ENCODE measurements at places on chromosomes 12 and 14.
A peak's percentile ranks its signal among the peaks of the same experiment; 100 is the strongest.

GRCh38 chr14:89750281-89750755 is 204.2 kb downstream of the EFCAB11 start:
- DNase-seq = peak; percentile 12

DNA sequence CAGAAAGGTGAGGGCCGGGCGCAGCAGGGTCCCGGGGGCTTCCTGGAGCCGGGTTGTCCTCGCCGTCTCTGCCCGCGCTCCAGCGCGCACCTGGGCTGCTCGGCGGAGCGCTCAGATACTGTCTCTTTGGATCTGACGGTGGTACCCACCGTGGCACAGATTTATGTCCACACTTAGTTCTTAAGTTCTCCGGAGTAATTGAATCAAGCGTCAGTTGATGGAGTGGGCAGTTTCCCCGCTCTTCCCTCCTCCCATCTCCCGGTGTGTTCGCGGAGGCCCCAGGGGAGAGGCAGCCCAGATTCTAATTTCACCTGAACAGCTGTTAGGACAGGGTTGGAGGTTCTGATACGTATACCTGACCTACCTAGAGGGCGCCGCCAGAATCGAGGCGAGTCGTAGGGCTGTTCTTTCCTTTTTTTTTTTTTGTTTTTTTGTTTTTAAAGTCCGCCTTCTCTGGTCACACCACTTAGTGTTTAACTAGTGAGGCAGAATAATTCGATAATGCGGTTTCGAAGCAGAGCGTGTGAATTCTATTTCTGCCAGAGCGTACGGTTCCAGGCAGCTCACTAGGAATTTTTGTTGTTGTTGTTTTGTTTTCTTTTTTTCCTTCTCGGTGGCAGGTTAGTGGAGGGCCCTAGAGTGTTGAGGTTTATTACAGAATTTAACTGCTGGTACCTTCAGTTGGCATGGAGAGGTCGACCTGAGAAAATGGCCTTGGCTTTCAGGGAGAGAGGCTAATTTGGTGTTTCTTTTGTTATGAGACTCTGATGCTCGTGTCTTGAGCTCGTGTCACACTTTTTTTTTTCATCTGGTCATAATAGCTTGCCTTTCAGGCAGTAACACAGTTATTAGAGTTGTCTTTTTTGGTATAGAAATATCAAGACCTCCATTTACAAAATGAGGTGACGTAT is 22.3 kb upstream of the GNS start:
- no peak for DNase-seq

DNA sequence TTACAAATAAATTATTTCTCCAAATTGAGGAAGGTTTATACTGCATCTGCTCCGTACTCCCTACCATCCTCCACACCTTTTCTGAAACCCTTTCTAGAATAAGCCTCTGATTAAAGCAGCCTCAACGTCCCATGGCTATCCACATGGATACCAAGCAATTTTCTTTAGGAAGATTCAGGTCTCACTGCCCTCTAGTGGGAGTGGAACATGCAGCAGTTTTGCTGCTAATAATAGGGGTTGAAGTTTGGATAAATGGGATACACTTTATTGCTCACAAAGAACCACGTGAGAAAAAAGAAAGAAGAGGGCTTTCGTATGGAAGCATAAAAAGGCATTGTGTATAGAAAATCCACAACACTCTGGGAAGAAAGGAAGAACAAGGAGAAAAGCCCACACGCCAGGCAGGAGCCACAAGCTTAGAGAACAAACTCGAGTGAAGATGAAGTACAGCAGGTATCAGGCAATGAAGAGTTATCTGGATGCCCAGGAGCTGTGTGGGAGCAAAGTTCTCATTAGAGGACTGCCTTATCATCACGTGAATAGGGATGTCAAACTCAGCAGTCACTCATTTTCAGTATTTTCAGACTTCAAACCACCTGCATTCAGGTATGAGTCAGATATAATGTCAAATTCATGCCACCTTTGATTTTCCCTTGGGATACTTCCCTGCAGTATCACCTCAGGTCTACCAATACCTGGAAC is 45.8 kb downstream of the CCER1 start:
- peak; percentile 45 for DNase-seq

GRCh38 chr12:89661706-89662330 is 46.8 kb downstream of the ATP2B1 start:
- no peak for DNase-seq

DNA sequence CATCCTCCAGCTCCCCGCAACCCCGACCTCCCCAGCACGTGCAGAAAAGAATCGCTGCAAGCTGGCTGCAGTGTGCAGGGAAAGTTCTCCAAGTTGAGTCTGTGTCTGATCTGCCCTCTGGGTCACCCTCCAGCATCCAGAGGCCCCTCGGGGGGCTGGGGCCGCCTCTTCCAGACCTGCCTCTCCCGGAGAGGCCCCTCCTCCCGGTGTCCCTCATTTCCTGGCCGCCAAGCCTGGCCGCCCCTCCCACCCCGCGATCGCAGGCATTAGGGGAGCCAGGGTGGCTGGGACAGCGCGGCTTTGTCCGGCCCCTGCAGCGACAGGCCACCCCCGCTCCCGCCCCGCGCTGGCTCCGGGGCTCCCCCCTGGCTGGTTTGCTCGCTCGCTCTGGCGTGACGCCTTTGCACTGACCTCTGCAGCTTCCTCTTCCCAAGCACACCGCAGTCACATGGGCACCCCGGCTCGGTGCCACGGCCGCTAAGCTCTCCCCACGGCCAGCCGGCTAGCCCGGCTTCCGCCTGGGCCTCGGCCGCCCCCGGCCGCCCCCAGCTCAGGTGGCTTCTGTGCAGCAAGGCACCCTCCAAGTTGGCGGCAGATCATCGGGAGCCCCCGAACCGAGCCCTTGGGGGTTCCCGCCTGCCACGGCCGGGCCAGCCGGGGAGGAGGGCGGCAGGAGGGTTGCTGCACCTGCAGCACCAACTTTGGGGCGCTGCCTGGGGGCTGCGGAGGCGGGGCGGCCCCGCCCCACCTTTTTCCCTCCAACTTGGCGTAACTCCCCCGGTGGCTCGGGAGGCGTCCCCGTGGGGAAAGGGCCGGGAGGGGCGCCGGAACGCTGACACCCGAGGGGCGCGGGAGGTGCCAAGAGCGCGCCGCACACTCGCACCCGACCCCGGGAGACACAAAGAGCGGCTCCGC is 43.7 kb downstream of the KDM2B start:
- peak; percentile 70 for DNase-seq

DNA sequence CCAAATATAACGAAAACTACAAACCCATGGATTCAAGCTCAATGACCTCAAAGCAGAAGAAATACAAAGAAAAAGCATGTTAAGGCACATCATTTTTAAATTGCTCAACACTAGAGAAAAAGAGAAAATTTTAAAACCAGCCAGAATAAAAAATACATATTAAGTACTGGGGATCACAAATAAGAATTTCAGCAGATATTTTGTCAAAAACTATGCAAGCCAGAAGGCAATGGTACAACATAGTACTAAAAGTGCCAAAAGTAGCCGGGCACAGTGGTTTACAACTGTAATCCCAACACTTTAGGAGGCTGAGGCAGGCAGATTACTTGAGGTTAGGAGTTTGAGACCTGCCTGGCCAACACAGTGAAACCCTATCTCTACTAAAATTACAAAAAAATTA is 10.2 kb downstream of the SGPP1 start:
- peak; percentile 22 for DNase-seq

DNA sequence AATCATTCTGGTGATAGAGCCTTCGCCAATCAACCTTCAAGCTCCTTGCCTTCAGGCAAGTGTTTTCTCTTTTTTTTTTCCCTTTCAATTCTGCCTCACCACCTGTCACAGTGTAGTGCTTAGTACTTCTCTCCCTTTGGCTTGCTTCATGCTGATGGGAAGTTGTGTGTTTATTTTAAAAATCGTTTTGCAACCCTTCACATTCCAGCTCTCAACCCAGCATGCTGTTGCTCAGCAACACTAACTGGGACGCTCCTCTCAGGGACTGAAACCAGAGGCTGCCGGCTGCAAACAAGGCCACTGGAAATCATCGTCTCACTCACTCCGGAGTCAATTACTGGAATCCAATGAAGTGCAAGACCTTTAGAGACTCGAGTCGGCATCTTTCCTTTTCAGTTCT is 342.7 kb downstream of the PRKD1 start:
- peak; percentile 81 for DNase-seq

GRCh38 chr12:130460611-130461446 is 123.1 kb downstream of the PIWIL1 start:
- DNase-seq = no peak

GRCh38 chr12:3365463-3366411 is 125.3 kb upstream of the PRMT8 start:
- DNase-seq = peak; percentile 15

DNA sequence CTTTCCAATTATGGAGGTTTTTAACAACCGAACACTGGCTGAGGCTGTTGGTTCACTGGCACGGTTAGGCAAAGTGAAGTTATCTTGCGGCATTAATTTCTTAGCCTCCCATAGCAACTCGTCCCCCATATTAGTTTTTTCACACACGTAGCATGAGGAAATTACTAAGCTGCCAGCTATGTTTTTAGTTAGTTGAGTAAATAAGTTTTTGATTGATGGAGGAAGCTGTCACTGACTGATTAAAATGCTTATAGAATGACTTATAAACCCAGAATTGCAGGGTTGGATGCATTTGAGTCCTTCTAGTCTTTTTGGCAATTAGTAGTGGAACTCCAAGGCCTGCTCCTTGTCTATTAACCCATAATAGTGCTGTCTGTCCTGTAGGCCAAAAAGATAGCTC is 97.1 kb downstream of the ALG10 start:
- no peak for DNase-seq

DNA sequence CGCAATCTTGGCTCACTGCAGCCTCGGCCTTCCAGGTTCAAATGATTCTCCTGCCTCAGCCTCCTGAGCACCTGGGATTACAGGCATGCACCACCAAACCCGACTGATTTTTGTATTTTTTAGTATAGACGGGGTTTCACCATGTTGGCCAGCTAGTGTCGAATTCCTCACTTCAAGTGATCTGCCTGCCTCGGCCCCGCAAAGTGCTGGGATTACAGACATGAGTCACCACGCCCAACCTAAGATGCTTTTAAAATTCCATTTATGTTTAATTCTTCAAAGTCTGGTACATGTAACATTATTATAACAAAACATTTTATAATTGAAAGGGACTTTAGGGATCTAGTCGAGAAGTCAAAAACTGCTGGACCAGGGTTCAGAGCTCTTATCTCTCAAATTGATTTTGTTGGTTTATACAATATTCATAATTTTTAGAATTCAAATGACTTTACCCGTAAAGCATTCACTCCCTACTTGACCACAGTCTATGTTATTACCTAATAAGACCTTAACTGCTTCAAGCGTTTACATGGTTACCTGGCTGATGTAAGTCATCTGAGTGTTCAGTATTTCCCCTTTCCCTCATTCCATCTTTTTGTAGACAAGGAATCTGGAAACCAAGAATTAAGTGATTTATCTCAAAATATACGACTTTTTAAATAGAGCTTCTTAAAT is 28.2 kb downstream of the RAP1B start:
- DNase-seq = no peak

DNA sequence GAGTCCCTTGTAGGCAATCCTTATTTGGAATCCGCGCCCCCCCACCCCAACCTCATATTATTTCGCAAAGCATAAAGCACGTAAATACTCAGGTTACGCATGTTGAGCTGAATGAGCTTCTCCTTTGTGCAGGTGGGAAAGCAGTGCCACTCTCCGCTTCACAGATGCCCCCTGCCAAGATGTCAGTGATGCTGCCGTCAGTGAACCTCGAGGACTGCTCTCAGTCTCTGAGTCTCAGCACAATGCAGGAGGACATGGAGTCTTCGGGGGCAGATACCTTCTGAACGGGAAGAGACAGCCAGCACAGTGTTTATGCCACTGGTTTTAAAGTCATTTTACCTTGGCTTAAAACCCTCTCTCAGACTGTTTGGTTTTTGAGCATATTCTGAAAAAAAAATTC is 90.1 kb upstream of the DACT1 start:
- DNase-seq = no peak

- DNase-seq = no peak
Observed at GRCh38 chr12:26380897-26381296, 185.5 kb downstream of the SSPN start.

GRCh38 chr14:61923348-61923747 is 161.1 kb downstream of the SNAPC1 start:
- DNase-seq = no peak

GRCh38 chr14:70188322-70188658 is 461 bp downstream of the SLC8A3 start:
- DNase-seq = peak; percentile 13

- DNase-seq = no peak
Observed at GRCh38 chr12:26100666-26101349, 24.0 kb downstream of the BHLHE41 start.

DNA sequence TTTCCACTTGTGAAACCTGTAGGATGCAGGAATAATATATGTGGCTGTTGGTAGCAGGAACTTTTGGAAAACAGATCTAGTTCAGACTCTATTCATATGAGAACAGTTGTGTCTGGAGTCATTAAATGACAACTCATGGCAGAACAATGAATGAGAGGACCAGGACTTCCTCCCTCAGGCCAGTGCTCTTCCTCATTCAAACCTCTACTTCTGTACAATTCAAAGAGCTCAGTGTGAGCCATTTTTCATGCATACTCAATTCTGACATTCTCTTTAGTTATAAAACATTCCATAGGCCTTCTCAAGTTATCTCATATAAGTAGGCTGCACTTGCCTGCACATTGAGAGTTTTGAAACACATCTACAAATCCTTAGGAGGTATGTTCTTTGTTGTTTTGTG is 1526.6 kb upstream of the FLRT2 start:
- DNase-seq = no peak

DNA sequence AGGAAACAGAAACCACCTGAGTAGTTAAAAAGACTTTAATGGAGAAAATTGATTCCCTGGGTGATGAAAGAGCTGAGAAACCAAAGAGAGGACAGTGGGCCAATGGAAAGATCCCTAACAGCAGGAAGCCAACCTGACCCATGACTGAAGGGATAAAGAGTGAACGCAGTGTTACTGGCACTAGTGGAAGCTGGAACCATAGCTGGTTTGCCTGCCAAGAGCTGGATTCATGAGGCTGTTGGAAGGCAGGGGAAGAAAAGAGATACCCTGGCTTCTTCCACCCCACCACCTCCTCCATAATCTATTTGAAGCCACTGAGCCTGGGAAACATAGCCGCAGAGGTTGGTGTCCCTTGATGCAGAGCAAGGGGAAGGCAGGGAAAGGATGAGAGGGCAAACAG is 125.5 kb upstream of the PRKD1 start:
- no peak for DNase-seq

GRCh38 chr12:41972196-41972595 is 172.5 kb downstream of the GXYLT1 start:
- no peak for DNase-seq
